ENCODE measurements at places on chromosomes 7 and 10.

GRCh38 chr7:1013581-1013980 is 30.6 kb downstream of the CYP2W1 start:
- DNase-seq, result no peak

- DNase-seq, result no peak
Observed at GRCh38 chr7:67406976-67407375, 410.3 kb downstream of the TYW1 start.

DNA sequence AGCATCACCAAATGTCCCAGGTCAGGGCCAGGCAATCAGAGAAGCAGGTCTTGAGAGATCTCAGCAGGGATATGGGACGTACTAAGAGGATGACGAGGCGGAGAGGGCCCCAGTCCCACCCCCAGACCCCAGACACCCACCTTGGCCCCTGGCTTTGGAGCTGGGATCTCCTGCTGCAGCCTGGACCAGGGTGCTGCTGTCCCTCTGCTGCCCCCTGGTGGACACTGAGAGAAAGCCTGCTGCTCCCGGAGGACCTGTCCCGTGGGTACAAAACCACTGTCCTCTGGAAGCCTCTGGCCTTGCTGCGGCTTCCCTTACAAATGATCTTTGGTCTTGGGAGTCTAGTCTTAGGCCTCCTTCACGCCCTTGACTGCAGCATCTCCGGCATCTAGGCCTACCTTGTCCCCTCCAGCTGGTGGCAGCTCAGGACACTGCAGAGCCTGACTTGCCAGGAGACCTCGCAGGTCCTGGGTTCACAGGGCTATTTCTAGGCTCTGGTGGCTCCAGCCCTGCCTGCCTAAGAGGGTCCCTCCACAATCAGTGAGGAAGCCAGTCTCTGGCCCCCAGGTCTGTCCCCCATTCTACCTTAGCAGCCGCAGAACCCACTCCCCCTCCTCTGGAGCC is 97.1 kb downstream of the RGS10 start:
- DNase-seq, result peak; percentile 79

- DNase-seq, result peak; percentile 13
Observed at GRCh38 chr7:75866489-75867389, 12.1 kb upstream of the RHBDD2 start.

DNA sequence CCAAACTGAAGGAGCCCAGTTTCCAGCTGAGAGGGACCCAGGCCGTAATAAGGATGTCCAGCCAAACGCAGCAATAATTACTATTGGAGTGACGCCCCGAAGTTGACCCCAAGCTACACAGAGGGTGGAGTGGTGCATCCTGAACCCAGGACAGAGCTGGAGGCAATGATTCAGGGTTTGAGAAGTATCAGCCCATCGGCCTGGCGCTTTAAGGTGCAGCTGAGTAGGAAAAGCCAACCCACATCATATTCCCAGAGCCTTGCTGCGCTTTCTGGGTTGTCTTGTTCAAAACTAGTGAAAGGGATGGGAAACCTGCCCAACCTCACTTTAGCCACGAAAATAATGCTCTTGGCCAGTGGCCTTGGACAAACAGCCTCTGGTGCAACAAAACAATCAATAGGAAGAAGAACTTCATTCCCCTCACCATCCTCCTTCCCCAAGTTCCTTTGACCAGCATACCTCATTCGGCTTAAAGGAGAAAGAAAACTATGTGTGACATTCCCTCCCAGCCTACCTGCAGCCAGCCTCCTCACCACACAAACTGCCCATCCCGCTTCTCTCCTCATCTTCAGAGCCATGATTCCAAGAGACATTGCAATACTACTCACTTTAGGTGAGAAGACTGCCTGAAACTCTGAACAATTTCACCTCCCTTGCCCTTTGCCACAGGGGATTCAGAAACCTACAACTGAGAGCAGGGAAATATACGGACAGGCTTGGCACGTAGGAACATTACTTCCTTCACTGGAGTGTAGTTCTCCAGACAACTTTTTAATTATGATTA is 217.2 kb upstream of the MKLN1 start:
- no peak for DNase-seq

DNA sequence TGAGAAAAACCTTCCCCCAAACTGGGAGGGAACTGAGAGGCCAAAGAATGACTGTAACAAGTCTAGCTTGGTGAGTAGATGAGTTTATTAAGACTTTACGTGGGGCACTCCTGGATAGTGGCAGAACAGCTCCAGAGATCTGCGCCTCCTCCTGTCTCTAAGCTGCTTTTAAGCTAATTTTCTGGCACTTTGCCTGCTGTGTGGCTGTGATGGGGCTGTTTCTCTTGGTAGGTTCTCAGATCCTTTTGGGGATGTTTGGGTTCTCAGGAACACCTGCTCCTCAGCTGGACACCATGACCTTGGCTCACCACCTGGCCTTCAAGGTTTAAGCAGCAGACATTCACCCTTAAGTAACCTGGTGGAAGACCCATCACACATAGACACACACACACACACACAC is 68.3 kb downstream of the AKR1E2 start:
- DNase-seq, result no peak

DNA sequence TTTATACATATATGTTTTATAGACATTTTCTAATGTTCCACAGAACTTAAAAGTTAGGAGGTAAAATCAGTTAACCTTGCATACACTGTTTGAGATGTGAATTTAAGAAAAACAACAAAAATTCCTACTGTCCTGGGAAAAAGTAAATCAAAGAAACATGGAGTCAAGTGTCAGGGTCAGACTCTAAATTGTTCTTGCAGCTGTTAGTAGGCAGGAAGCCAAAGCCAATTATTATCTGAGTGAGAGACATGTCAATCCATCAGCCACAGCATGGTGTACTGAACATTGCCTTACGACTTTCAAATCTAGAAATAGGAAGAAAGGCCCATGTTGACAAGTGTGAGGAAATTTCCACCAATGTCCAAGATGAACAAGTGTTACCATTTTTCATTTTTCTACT is 461.2 kb upstream of the MBL2 start:
- no peak for DNase-seq
